ENCODE measurements at places on chromosomes 4 and X. TPM values are rescaled to one million over a fixed set of nuclear protein-coding genes. Genes with fewer than 3 reads are reported as not detected.
A peak's percentile ranks its signal among the peaks of the same experiment; 100 is the strongest.

DNA sequence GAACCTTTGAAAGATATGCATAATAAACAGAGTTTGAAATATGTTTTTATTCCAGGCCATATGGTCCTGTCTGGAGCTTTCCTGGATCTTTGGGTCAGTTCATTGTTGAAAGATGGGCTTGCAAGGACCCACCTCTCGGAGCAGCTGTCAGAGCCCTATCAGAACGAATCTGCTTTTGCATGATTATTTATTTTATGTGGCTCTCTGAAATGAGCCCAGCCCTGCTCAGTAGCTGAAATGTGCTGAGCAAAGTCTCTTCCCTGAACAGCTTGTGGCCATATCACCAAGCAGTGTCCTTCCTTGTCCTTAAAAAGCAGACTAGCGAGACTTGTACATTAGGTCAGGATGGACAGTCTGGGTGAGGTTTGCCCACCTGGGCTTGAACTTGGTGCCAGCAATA lies 110.8 kb downstream of the GBA3 start:
- DNase-seq, result no peak

DNA sequence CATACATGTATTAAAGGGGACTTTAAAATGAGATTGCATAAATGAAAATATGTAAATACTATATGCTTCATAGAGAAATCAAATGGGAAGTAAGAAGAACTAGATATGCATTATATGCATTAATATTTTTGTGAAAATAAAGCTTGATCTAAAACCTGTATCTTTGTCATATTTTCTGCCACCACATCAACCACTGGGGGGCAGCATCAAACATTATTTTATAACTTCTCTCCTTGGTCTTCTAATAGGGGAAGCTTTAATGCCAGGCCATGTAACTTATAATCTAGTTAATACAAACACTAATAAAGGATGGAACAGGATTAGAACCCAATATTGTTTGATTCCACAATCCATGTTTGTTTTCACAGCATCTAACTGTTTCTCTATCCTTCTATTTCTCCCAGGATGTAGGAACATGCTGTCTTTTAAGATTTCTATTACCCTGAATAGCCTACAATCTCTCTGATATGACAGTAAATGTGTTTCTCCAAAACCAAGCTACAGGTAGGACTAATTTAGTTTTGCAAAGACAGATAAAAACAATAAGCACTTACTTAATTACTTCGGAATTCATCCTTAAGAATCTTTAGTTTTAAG lies 10.0 kb downstream of the QRFPR start:
- DNase-seq, result peak; percentile 11

- no peak for DNase-seq
Measured at GRCh38 chrX:42485601-42486000, 292.4 kb downstream of the PPP1R2C start.

DNA sequence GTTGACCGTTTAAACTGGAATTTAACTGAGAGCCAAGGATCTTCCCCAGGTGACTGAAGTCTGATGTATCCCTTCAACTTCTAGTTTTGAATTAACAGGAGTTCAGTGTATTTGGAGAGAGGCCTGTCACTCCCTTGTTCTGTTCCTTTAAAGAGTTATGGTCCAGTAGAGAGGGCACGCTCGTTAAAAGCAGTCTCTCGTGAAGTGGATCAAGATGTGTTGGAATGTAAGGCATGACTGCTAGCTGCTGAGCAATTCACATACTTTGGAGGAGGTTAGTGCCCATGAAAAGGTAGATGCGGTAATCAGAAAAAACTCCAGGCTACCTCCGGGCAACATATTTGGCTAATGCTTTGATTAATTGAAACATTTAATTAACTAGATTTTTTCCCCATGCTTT lies 65.7 kb downstream of the SHROOM2 start:
- no peak for DNase-seq

DNA sequence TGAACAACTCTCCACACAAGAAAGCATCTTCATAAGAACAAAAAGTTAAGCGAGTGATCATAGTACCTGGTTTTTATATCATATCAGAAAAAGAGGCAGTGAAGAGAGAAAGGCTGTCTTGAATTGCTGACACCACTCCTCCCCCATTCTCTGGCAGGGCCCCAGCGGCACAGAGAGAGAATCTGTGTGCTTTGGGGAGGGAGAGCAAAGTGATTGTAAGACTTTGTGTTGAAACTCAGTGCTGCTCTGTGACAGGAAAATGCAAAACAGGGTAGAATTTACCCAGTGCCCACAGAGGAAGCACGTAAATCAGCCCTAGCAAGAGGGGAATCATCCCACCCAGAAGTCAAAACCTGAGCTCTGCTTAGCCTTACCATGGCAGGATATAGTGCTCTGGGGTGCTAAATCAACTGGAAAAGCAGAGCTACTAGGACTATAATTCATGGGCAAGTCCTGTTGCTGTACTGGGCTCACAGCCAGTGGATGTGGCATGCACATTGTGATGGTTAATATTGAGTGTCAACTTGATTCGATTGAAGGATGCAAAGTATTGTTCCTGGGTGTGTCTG lies 174.6 kb downstream of the PRR32 start:
- DNase-seq, result no peak

DNA sequence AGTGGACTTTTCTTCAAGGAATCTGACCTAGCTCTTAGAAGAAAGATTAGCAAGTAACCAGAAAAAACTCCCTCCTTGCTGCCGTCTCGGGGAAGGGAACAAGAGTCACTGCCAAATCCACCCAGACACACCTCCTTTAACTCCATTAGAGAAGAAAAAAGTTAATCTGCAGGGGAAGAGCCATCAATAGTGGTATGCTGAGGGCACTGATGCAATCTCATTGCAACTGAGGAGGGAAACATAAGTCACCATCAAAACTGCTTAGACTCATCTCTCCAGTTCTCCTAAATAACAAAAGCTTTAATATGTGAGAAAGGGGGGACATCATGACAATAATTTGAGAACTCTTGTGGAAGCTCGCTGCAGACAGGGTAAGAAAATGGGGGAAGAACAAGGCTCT lies 49.3 kb upstream of the MAGED4B start:
- DNase-seq, result no peak

OCIAD2 gene
- 4.4 TPM for total RNA-seq

GPR82 gene
- total RNA-seq, result not detected

Measured in transverse colon (tissue), 4 donors.